ENCODE measurements at places on chromosomes 2 and 18. TPM values are rescaled to one million over a fixed set of nuclear protein-coding genes. Genes with fewer than 3 reads are reported as not detected.

GCG gene
- not detected for total RNA-seq

ZNF521 gene
- total RNA-seq: 130 TPM

CFC1 gene
- not detected for total RNA-seq

OSR1 gene
- total RNA-seq: 0.65 TPM

SPP2 gene
- not detected for total RNA-seq

PROC gene
- under 0.01 TPM for total RNA-seq

CDKL4 gene
- 0.79 TPM for total RNA-seq

CD8B2 gene
- total RNA-seq: not detected

RNMT gene
- total RNA-seq: 12.6 TPM

MRPL33 gene
- 71.5 TPM for total RNA-seq

KCNS3 gene
- total RNA-seq: 0.65 TPM

ITPRIPL1 gene
- total RNA-seq: 2.0 TPM

COL4A3 gene
- total RNA-seq: not detected

RND3 gene
- total RNA-seq: 23.0 TPM

TUBB8B gene
- total RNA-seq: not detected

HTR2B gene
- 3.0 TPM for total RNA-seq

LAMA3 gene
- total RNA-seq: 2.8 TPM

HOXD4 gene
- 1.3 TPM for total RNA-seq

PJVK gene
- total RNA-seq: 0.20 TPM

TCF23 gene
- not detected for total RNA-seq

ITGA4 gene
- 0.20 TPM for total RNA-seq

TMEM163 gene
- total RNA-seq: 1.1 TPM

DUSP2 gene
- total RNA-seq: 0.99 TPM
